ENCODE measurements at places on chromosomes 12 and 14. TPM values are rescaled to one million over a fixed set of nuclear protein-coding genes. Genes with fewer than 3 reads are reported as not detected.

GRCh38 chr12:1077036-1077803, 86.2 kb downstream of the ERC1 start:
- no peak overlapping the region for H3K27ac ChIP-seq
- H3K4me3 ChIP-seq = no peak overlapping the region
- no peaks in the 10 kb centered on the region for H3K4me1 ChIP-seq
- no peaks in the 10 kb centered on the region for H3K36me3 ChIP-seq
- no peak for DNase-seq

GRCh38 chr12:124829708-124830304, 33.9 kb downstream of the SCARB1 start:
- H3K27me3 ChIP-seq = no peaks in the 10 kb centered on the region
- no peaks in the 10 kb centered on the region for H3K36me3 ChIP-seq
- no peak for DNase-seq
- no peak overlapping the region for H3K27ac ChIP-seq

DNA sequence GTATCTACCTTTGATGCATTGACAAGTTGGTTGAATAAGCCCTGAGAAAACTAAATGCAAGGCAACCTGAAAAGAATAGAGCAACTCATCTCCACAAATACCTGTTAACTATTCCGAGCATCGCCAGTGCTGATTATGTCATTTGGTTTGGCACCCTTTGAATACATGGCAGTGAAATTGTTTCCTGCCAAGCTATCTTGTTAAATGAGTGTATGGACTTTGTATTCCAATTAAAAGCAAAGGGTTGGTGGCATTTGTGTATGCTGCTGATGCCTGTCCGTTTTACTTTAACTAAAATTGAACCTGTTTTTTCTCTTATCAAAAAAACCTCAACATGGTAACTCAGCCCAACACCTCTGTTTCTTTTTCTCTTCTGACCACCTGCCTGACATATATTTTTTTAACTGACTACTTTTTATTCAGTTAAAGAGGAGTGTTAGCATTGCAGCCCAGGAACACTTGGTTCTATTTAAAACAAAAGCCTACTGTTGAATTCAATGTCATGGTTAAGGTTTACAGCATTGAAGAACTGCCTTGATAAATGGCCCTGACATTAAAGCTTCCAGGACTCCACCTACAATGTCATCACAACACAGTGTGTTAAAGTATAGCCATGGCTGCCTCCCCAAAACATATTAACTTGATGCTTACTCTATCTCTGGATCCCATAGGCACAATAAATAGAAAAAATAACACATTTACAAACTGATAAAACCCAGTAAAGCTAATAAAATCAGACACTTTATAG, 838.3 kb upstream of the NOVA1 start:
- no peak overlapping the region for H3K27ac ChIP-seq
- H3K4me3 ChIP-seq = no peak overlapping the region
- no peaks in the 10 kb centered on the region for H3K4me1 ChIP-seq
- DNase-seq = no peak

- H3K27me3 ChIP-seq = no peaks in the 10 kb centered on the region
- DNase-seq = no peak
- no peaks in the 10 kb centered on the region for H3K4me1 ChIP-seq
- no peaks in the 10 kb centered on the region for H3K36me3 ChIP-seq
Measured at GRCh38 chr14:47833011-47833410, 157.6 kb upstream of the MDGA2 start.

DNA sequence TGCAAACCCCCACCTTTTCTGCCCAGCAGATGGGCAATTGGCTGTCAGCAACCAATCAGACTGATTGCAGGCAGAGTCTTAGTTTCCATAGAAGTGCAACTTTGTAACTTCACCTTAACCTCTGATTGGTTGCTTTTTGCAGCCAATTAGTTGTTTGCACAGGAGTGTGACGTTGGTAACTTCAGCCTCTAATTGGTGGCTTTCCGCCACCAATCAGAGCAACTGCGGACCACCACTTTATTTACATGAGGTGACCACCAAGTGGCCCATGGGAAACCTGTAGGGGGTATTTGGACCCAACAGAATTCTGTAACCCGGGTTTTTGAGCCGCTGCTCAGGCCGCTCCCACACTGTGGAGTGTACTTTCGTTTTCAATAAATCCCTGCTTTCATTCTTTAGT, 32.3 kb downstream of the CDKN1B start:
- H3K27ac ChIP-seq = no peak overlapping the region
- no peaks in the 10 kb centered on the region for H3K27me3 ChIP-seq
- peaks cover 9% of the 10 kb centered on the region for H3K4me1 ChIP-seq
- DNase-seq = no peak
- no peaks in the 10 kb centered on the region for H3K36me3 ChIP-seq
- H3K4me3 ChIP-seq = no peak overlapping the region

- H3K27me3 ChIP-seq = no peaks in the 10 kb centered on the region
- DNase-seq = no peak
- H3K27ac ChIP-seq = no peak overlapping the region
- H3K4me1 ChIP-seq = no peaks in the 10 kb centered on the region
Measured at GRCh38 chr12:120508537-120508936, 12.6 kb downstream of the DYNLL1 start.

SYCP3 gene
- 0.46 TPM for total RNA-seq

LRRK2 gene
- total RNA-seq = 276 TPM

Measured in lung (tissue), 17 donors.